ENCODE measurements at places on chromosomes 11 and 22.

- no peak for DNase-seq
These were observed 141.3 kb downstream of the ATXN10 start for GRCh38 chr22:45812910-45813309.

DNA sequence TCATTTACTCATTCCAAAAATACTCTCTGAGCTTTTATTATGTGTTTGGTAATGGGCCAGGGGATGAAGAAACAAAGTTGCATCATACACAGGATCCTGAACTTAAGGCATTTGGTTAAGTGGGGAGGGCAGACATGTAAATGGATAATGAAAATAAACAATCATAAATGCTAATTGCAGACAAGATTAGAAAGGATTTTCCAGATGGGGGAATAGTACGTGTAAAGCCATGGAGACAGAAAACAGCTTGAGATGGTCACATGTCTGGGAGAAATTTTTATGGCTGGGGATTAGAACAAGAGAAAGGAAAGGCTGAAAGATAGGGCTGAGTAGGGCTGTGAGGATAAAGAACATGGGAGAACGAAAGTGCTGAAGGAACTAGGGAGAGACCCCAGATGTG is 534.3 kb upstream of the LARGE1 start:
- no peak for DNase-seq

DNA sequence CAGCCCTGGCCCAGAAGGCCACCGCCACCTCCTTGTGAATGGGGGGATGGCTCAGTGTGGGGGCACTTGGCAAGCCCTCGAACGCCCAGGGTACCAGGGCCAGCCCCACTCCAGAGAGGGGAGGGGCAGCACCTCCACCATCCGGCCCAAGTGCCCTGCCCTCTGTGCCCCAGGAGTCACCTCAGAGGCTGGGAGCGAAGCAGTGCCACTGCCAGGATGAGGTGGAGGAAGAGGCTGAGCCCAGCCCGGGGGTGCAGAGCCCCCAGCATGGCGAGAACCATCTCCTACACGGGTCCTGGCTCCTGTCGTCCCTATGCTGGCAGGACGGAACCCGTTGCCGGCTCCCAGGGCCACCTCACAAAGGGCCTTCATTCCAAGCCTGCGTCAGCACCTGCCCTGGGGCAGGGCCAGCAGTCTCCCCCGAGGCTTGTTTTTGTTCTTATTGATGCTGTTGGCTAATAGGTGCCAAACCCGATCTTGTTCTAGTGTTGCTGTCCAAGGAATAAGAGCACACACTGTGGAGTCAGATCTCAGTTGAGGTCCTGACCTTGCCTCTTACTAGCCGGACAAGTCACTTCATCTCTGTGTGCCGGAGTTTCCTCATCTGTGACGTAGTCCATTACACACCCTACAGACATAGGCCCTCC is at the start of gene FREY1:
TSS of gene FREY1 (minus strand) at position 307 of the 647 bp plus-strand sequence. CDS start at position 281, 26 bp downstream.
- no peak for DNase-seq

DNA sequence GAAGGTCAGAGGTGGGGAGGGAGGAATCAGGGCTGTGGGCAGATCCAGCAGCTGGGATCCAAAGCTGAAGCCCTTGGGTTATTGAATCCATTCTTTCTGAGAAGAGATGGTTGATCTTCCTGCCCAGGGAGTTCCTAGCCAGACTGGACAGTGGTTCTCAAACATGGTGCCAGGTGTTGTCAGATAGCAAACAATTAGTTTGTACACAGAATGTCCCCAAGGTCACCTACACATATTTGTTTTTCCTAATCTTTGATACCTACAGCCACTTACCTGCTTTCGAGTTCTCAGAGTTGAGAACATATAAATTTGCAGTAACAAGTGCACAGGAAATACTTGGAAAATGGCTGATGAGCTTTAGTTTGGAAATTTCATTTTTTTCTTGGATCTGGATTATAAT is 54.5 kb downstream of the BMAL1 start:
- no peak for DNase-seq

DNA sequence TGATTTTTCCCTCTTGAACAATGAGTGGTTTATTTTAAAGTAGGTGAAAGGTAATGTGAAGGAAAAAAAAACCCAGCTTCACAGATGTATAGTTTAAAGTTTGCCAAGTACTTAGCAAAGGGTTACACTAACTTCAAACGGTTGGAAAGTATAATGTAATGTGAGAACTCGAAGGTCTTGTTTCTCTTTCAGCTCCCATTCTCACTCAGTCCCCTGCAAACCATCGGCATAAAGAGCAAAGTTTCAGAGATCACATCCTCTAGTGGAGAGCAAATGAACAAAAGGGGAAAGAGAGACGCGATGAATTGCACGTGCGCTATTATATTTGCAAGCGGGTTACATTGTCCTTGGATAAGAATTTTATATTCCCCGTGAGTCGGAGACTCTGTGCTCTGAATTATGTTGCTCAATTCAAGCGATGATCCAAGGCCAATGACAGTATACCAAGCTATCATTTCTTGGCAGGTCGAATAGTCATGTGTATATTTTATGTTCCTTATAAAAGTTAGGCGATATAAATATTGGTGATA is 37.6 kb upstream of the BIRC3 start:
- no peak for DNase-seq

- DNase-seq = no peak
These were observed 76.0 kb downstream of the EIF3M start for GRCh38 chr11:32659672-32660071.

DNA sequence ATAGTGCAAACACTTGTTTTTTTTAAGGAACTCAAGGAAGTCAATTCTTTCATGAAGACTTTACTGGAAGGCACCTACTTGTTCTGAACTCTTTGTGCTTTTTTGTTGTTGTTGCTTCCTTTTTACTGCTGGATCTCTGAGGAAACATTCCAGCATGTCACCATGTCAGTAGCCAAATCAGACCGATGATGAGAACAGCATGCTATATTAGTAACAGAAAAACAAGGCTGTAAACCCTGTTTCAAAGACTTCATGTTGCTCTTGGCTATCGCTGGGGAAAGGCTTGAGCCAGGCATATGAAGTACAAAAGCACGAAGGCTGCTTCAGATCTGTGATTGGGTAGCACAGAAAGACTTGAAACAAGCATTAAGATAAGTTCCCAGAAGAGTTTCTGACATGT is 125.6 kb upstream of the SLC5A12 start:
- DNase-seq = no peak

- DNase-seq = no peak
These were observed 16.1 kb downstream of the APLP2 start for GRCh38 chr11:130085671-130086290.

GRCh38 chr11:134614141-134614540 is 202.1 kb upstream of the B3GAT1 start:
- no peak for DNase-seq

- DNase-seq = no peak
These were observed 37.7 kb downstream of the DDI1 start for GRCh38 chr11:104073950-104074705.
